ENCODE measurements at places on chromosomes 11 and 22.

DNA sequence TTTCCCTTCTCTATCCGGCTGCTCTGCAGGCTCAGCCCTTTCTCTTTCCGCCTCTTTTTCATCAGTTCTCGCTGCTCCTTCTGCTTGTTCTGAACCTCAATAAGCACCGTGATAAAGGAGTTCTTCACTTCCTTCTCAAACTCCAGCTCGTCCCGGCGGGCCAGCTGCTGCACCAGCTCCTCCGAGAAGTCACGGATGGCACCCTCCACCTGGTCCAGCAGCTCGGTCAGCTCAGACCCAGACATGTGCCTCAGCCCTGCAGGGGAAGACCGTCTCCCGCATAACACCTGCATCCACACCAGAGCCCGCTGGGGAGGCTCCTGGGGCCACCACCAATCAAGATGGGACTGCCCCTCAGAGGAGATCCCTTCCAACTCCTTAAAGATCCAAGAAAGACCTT is 40.2 kb downstream of the FEZ1 start:
- DNase-seq: peak; percentile 32

DNA sequence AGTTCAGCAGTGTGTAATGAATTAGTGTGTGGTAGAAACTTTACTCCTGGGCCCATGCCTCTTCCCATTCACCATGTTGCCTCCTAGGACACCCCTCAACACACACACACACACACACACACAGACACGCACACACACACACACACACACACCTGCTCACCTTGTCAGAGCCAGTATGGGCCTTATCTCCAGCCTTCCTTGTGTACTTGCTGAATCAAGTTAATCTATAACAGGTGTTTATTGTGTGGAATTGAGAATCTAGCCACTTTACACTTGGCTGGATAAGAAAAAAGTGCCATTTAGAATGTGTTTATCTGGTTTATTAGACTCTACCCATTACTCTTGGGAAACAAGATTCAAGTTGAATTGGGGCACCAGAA is 14.5 kb upstream of the ZDHHC13 start:
- DNase-seq: no peak

GRCh38 chr11:94834911-94835593 is 66.9 kb downstream of the AMOTL1 start:
- DNase-seq: no peak

DNA sequence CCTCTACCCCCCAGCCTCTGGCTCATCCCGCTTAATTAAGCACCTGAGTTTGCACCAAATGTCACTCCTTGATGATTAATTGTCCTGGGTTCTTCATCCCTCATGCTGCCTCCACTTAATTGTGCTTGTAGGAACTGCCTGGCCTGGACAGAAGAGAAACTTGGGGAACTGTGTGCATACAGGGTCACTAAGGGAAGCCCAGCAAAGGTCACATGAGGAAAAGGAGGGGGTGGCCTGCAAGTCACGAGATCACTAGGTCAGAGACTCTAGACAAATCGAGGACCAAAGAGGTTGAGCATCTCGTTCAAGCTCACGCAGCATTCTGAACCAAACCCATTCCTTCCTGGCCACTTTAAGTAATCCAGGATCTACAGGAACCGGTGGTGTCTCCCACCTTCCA is 75.8 kb downstream of the PDE2A start:
- no peak for DNase-seq
